ENCODE measurements at places on chromosomes 16 and 17.

- no peak for DNase-seq
These were observed 25.1 kb downstream of the CLUAP1 start for GRCh38 chr16:3525951-3526350.

DNA sequence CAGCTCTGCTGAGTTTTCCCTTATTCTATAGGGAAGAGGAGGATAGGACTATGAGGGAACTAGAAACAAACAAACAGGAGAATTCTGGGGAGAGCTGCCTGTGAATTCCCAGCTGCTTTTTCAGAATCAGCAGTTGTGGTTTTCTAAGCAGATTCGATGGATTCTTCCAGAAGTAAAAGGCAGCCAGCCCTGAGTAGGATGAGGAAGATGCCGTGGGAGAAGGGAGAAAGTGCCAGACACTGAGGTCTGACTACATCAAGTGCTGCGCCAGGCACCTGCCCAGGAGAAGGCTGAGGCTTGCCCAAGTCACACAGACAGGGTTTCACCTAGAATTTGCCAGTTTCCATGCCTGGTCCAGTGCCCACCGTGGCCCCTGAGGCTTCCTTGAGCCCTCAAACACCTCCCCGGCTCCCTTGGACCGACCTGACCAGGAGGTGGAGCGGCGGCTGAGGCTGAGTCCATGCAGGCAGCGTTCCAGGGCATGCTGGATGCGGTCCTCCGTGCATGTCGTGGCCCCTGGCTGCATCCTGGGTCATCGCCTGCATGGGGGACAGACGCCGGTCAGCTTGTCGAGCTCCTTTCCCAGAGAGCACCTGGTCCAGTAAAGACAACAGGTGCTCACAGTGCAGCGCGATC is 43.6 kb upstream of the PIK3R6 start:
- no peak for DNase-seq

- no peak for DNase-seq
These were observed 1.2 kb upstream of the WIPI1 start for GRCh38 chr17:68458260-68459036.

DNA sequence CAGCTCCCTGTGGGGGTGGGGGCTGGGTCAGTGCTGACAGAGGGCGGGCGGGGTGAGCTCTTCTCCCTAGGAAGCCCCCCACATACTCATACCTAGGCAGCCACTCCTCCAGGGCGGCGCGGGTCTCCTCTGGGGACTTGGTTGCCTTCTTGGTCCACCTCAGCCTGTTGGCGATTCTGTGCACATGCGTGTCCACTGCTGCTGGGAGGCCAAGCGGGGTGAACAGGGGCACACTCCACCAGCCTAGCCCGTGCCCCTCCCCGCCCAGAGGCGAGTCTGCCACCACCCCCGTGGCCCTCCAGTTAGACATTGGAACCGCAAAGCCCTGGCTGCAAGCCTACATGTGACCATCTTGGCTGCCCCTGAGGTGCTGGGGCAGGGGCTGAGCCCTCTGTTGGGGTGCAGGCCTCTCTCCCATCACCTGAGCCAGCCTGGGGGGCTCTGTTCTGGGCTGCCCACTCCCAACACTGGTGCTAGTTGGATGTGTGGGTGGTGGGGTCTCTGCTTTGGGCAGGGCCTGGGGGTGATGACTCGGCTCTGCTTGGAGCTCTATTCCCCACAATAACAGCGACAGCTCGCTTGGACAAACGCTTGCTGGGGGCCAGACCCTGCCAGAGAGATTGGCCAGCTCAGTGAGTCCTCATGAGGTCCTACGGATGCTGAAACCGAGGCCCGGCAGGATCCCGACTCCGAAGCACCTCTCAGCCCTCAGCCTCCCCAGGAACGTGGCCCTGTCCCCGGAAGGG is 7.4 kb downstream of the NTHL1 start:
- no peak for DNase-seq

GRCh38 chr16:67647111-67647651 is 2.2 kb downstream of the CARMIL2 start:
- no peak for DNase-seq

DNA sequence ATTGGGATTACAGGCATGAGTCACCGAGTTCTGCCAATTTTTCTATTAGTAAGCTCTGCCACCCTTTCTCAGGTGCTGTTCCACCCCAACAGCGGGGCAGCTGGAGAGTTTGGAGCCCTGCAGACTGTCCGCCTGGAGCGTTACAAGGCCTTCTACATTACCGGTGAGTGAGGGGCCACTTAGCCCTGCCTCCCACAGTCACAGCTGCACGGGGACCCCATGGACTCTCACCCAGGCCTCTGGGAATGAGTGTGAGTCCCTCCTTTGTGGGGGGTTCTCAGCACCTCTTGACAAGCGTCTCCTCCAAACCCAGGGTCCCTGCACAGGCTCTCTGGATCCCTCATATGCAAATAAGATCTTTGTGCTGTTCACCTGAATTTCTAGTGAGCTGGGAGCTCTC is 56.0 kb downstream of the WIPI1 start:
- no peak for DNase-seq

GRCh38 chr17:27513849-27514248 is 57.6 kb downstream of the KSR1 start:
- DNase-seq, result no peak

DNA sequence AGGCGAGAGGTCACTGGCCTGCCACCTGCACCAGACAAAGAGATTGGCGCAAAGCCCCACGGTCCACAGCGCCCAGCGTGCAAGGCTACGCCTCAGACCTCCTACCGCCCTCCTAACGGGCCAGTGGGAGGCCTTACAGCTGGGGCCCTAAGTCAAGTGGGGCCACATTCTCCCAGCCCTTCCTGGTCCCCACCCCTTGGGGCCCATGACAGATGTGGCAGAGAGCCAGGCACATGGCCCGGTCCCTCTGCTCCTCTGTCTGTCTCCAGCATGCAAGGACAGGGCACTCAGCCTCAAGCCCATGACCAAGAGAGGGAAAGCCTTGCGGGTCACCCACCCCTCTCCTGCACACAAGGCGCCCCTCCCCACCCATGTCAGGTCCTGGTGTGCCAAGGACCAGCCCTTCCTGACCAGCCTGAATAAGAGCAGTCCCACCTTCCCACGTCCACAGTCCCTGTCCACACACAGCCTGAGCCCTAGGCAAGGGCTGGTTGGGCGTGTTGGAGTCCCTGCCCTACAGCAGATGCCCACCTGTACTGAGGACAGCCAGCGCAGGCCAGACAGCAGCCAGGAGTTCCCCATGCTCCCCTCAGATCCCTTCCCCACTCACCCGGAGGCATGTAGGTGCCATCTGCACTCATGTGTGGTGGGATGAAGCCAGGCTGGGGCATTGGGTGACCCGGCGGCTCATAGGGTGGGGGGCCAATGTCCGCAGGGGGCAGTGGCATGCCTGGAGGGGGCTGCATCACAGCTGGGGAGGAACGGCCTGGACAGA is 25.3 kb downstream of the CDIP1 start:
- DNase-seq, result peak; percentile 33

DNA sequence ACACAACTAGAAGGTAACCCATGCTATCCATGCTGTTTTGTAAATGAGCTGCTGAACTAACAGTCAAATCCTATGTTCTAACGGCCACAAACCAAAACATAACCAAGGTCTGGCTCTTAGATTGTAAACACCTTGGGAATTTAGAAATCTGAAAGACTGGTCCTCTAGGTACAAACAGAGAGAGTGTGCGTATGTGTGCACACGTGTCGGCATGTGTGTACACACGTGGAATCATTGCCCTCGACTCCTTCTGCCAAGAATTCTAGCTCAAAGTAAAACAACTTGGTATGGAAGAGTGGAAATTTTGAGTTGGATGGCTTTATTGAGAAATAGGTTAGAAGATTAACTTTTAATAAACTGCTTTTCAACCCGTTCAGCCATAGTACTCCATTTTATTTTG is 18.1 kb upstream of the GHDC start:
- peak; percentile 76 for DNase-seq

- DNase-seq, result no peak
These were observed 144.2 kb downstream of the PRKCB start for GRCh38 chr16:23979982-23980381.
